Activated CD4-positive, alpha-beta T cell treated with anti-CD3 and anti-CD28 coated beads, Interleukin-2, amount 50 U/mL, for 24 hours (primary cell): ENCODE measurements at places on chromosomes 13 and 19.

GRCh38 chr13:45325806-45326205 is 15.2 kb downstream of the TPT1 start:
- no peak for DNase-seq

GRCh38 chr19:38626401-38626800 is 7.4 kb downstream of the EIF3K start:
- no peak for DNase-seq

DNA sequence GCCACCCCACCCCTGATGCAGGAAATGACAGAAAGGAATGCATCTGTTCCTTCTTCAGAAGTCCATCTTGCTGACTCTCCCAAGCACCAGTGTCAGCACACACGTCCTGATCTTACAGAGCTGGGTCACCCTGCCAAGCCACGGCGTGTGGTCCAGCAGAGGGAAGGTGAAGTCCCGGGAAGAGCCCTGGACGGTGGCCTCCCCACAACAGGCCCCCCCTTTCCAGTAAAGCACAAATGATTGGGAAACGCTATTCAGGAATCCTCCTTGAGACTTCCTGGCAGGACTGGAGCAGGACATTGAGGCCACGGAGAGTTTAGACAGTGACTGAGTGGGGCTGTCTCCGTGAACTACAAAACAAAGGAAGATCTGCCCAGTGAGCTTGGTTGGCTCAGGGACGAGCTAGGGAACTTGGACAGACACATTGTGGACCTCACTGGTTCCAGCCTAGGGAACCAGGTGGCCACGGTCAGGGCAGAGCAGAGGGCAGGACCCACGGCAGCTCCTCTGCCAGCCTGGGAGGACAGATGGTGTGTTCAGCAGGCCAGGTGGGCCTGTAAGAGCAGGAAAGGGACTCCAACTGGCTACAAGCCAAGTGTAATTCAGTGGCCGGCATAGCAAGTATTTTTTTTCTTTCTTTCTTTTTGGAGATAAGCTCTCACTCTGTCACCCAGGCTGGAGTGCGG is 41.7 kb downstream of the ELL start:
- DNase-seq: no peak

DNA sequence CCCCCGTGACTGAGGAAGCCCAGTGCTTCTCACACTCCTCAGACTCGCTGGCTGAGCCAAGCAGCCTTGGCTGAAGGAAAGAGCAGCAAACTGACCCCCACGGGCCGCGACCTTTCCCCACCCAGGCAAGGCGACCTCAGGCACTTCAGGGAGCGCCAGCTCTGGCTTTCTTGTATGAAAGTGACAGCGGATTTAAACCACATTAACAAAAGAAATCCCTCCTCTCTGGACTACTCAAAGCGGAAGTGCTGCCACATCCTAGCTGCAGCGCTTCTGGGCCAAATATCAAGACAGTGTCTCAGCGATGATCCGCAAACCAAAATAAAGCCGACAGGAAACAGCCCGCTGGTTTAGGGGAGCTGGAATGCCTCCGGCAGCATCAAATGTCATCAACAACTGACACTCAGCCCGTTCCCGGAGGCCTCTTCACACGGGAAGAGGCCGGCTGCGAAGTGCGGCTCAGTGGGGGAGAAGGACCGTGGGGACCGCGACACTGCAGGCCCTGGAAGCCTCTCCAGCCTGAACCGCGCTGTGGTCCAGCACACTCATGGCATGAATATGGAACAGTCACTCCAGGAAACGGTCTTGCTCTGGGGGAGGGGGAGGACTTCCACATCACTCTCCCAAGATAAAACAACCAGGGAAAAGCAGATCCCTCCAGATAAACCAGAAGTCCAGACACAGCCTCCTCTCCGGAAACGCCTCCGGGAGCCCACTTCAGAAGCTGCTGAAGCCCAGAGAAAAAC is 1.4 kb downstream of the RASA3 start:
- no peak for DNase-seq

GRCh38 chr13:62119739-62120700 is 704.4 kb upstream of the PCDH20 start:
- DNase-seq: no peak
